Globus pallidus (tissue), 1 donor: ENCODE measurements at places on chromosomes 5 and 9.
A peak's percentile ranks its signal among the peaks of the same experiment; 100 is the strongest.

DNA sequence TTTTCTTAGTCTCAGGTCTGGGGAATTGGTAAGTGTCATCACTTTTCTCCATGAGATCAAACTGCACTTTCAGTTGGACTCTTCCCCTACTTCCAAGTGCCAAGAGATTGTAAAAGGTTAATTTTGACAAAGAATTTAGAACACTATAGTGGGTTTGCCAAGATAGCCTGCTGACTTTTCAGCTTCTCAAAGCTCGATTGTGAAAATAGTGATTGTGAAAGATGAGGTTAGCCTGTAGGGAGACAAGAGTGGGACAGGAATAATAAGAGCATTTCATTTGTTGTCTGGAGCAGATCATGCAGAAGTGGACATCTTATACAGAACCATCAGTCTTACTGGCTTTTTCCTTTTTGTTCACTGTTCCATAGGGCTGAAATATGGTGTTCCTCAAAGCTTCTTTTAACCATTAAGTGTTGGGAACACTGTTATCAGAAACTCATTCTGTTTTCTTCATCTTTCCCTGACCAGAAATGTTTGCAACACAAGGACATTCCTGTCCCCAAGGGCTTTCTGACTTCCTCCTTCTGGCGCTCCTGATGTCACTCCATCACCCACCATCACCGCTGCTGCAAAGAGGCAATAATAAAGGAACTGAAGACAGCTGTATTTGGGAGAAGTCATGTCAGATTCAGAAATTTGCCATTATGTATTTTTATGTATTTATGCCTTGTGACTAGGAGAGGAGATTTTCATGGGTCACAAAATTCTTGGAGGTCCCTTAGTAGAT lies 11.6 kb upstream of the SPTAN1 start:
- DNase-seq, result no peak

- DNase-seq, result no peak
Observed at GRCh38 chr5:64794053-64794770, 25.5 kb downstream of the CWC27 start.

DNA sequence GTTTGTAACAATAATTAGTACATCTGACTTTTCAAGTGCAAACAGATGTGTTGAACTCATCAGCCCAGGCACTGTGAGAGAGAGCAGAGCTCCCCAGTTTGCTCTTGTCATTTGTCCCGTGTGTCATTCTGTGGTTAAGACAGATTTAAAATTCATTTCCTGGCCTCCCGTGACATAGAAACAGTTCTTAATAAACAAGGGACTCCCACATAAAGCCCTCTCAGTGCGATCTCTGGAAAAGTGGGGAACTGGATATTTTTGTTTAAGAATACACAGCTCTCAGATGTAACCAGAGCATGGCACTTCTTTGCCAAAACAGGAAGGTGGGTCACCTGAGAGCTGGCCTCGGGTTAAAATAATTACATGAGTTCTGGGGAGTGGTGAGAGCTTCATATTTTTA lies 58.6 kb downstream of the PRKACG start:
- no peak for DNase-seq

DNA sequence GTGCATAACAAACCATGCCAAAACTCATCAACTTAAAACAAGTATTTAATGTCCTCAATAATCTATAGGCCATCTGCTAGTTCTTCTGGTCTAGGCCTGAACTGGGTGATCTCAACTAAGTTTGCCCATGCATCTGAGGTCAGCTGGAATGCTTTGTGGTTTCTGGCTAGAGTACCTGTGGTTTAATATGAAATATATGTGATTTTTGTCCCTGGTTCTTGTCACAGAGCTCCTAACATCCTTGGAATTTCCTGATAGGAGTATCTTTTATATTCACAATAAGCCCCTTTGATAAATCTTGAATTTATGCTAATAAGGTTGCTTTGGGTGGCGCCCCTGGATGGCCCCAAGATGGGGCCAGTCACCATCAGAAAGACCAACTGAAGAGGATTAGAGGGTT lies 535.9 kb downstream of the DNAH5 start:
- DNase-seq, result no peak

DNA sequence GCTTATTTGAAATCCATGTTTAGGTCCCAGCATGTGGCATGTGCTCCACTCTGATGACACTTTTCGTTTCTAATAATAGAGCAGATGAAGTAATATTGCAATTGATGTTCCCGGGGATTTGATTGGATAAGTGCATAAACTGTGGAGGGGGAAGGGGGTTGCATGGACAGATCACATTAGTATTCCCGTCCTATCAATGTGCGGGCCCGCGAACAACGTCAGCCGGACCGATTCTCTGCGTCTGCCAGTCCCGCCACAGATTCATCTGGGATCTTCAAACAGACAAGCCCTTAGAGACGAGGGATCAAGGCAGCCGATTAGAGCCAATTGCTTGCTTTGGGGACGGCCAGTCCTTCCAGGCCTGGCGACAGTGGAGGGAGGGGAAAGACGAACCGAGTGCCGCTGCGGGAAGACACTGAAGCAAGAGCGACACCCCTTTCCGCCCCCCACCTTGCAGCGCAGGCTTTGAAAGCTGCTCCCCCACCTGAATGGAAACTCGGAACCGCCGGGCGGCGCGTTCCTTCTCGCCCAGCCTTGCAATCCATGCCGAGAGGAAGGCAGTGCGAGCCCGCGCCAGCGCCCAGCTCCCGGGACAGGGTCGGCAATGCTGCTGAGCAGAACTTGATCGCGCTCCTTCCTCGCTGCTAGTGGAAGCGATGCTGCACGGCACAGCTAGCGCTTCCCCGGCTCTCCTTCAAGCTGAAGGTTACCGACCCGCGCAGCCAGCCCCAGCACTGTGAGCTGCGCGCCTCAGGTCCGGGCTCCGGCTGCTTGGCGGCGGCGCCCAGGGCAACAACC lies at the start of gene RGS7BP:
Gene RGS7BP, plus strand, starts transcription at position 247 of the 798 bp plus-strand sequence. CDS start 610 bp downstream, outside the sequence.
- peak; percentile 27 for DNase-seq

- DNase-seq, result no peak
Observed at GRCh38 chr5:158845941-158846340, 253.8 kb downstream of the EBF1 start.

DNA sequence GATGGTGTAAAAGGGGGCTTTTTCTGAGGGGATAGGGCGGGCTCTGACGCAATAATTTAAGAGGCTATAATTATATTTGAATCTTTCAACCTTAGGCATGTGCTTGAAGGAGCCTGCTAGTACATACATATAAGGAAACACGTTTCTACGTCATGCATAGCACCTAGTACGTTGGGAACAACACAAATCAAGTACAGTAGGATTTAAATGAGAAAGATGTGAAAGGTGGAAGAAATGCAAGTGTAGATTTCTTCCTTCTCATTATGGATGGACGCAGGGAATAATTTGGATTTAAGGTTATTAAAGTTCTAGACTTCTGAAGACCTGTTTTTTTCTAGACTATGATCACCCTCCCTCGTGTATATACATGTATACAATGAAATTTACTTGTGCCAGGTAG lies 927 bp upstream of the CDO1 start:
- DNase-seq, result no peak
